ENCODE measurements at places on chromosomes 1 and 21.

- no peak for DNase-seq
Measured at GRCh38 chr1:180911640-180912191, 981 bp upstream of the KIAA1614 start.

- no peak for DNase-seq
Measured at GRCh38 chr1:236514703-236515442, 8.9 kb upstream of the LGALS8 start.

DNA sequence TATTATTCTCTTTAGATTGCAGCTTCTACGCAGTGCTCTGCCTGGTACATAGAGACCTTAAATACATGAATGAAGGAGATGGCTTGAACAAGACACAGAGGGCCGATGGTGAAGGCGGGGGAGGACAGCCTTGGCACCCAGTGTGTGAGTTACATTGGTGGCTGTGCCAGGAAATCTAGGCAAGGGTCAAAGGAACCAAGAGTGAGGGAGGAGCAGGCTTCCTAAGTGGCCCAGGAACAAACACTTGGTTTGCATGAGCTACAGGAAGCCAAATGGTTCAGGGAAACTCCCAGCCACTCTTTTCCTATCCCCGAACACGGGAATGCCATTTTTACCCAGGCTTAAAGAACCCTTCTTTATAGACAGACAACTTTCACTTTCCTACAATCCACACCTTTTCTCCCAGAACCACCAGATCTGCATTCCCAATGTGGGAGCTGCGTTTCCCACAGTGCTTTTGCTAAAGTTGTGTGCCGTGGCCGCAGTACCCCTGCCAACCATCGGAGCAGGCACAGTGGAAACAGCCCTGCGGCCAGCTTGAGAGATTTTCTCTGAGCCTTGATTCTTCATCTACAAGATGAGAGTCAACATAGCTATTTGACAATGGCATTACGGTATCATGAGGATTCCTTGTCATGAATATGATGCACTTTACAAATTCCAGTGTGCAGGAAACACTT, 3.5 kb upstream of the CLEC20A start:
- no peak for DNase-seq

- peak; percentile 36 for DNase-seq
Measured at GRCh38 chr1:223617323-223618070, 48.0 kb downstream of the CAPN8 start.

- no peak for DNase-seq
Measured at GRCh38 chr21:29311802-29312201, 13.1 kb downstream of the BACH1 start.

DNA sequence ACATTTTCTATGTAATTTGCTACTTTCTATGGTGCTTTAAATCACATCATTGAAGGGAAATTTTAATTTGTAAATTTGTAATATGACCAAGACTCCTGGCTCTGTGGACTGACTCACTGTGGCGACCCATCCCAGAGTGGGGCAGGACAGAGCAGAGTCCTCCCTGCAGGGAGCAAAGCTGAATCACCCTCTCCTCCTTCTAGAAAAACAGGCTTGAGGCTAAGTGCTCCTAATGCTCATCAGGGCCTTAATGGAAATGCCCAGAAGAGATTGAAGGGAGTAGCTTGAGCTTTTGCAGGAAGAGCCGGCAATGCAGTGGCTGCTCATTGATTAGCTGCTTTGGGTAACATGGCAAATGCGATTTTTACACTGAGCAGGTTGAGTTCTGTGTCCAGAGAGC, 16.8 kb downstream of the S100A10 start:
- no peak for DNase-seq

DNA sequence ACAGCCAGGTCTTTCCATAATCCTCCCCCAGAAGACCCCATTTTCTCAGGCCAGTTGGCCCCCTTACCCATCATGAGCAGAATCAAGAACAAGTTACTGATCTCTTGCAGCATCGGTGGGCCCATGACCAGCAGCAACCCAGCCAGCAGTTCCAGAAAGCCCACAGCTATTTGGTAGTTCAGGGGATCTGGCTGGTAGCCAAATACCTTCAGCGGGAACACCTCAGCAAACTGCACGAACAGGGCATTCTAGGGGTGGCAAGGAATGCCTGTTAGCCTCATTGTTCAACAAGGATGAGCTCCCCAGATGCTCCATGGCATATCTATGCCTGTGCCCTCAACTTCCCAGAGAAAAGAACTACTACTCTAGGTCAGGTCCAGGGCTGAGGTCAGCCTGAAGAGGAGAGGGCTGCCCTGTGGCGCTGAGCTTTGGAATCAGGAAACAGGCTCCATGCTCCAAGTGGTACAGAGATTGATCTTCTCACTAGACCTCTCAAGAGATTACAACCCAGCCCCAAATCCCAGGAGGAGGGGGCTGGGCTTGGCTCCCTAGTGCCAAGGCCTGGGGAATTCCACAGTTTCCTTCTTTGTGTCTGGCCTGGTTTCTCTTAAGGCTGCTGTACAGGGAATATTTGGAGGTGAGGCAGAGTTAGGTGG, 1.3 kb downstream of the TMEM35B start:
- DNase-seq, result peak; percentile 12

- peak; percentile 60 for DNase-seq
Measured at GRCh38 chr1:2229037-2229864, 1.1 kb downstream of the SKI start.
